Activated T-helper 1 cell treated with anti-CD3 and anti-CD28 coated beads, Interleukin-12 subunit alpha, Interleukin-12 subunit beta, Interleukin-2, Interleukin-4 antibody, amounts not matched to agents 30 ng/mL and 10 ng/mL and 1 ng/mL, durations not matched to agents 14 hours and 24 hours and 36 hours (primary cell): ENCODE measurements at places on chromosomes 5 and 9. TPM values are rescaled to one million over a fixed set of nuclear protein-coding genes. Genes with fewer than 3 reads are reported as not detected.

The DRD1 gene
- not detected in 2 replicates for total RNA-seq

The ARL15 gene
- 7.6 and 10.4 TPM in 2 replicates for total RNA-seq

The F2RL1 gene
- 0.26 and 0.32 TPM in 2 replicates for total RNA-seq

The SAPCD2 gene
- total RNA-seq = 23.9 and 25.1 TPM in 2 replicates

The TAF11L5 gene
- total RNA-seq = not detected in 2 replicates

The SLC23A1 gene
- 1.4 and 1.5 TPM in 2 replicates for total RNA-seq
